Calu3 (cell line): ENCODE measurements at places on chromosomes 13 and 19.

DNA sequence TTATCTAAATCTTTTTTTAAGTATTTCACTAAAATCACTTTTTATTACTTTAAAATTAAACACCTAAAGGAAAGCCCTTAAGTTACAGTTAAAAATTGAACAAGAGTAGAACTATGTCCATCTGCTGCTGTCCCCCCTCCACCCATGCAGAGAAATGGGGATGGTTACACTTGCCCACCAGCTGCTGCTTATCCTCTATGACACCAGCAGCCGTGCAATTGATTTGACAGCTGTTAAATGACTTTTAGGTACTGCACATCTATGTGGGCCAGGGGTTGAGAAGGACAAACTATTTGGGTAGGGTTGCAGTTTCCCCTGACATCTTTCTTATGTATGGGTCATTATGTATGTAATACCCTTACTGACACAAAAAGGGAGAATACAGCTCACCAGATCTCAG is 77.2 kb downstream of the TBC1D4 start:
- no peak for DNase-seq

- DNase-seq: no peak
These were observed 5.9 kb downstream of the CEACAM19 start for GRCh38 chr19:44677019-44677811.

GRCh38 chr19:50190439-50190891 is 13.0 kb upstream of the MYH14 start:
- DNase-seq: peak; percentile 88

- DNase-seq: no peak
These were observed 7.8 kb downstream of the GAS6 start for GRCh38 chr13:113855931-113856715.

DNA sequence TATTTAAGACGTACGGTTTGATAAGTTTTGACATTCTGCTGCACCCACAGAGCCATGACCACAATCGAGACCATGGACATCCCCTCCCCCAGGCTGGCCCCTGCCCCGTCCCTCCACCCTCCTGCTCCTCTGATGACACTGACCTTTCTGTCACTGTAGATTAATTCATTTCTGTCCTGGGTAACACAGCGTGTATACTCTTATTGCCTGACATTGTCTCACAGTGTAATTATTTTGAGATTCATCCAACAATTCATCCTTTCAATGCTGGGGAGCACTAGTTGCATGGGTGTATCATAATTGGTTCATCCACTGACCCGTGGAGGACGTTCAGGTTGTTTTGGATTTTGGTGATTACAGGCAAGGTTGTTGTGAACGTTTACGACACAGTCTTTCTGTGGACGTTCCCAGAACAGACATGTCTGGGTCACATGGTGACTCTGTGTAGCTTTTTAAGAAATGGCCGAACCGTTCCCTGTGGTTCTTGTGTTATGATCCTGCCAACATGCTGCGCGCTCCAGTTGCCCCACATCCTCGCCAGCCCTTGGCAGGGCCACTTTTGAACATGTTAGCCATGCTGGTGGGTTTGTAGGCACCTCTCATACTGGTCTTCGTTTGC is 41.9 kb downstream of the C13orf46 start:
- DNase-seq: no peak

DNA sequence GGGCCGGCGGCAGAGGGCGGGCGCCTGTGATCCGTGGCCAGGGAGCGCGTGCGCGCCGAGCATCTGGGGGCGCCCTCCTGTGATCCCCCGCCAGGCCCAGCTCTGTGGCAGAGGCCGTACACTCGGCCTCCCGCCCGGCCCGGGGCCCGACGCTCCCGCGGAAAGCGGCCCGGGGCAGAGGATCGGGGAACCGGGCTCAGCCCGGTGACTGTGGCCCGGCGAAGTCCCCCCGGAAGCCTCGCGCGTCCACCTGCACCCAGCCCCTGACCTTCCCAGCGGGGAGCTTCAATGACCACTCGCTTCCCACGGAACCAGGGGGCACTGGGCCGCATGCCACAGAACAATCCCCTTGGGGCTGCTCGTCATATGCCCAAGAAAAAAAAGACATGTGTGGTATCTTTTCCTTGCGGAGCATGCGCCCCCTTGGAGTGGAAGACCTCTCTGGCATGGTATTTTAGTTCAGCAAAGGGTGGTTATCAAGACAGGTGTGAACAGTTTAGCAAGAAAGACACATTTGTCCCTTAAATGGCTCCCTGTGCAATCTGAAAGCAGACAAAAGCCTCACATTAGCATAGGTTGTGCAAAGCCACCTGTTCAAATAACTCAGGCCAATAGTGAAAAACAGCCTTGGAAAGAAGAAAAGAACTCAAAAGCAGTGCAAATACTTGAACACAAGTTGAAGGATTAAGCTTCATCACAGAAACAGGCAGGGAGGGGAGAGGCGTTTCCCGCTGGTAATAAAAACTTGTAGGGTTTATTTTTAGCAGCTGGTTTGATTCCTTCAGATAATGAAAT is 290.9 kb upstream of the SOX21 start:
- no peak for DNase-seq

DNA sequence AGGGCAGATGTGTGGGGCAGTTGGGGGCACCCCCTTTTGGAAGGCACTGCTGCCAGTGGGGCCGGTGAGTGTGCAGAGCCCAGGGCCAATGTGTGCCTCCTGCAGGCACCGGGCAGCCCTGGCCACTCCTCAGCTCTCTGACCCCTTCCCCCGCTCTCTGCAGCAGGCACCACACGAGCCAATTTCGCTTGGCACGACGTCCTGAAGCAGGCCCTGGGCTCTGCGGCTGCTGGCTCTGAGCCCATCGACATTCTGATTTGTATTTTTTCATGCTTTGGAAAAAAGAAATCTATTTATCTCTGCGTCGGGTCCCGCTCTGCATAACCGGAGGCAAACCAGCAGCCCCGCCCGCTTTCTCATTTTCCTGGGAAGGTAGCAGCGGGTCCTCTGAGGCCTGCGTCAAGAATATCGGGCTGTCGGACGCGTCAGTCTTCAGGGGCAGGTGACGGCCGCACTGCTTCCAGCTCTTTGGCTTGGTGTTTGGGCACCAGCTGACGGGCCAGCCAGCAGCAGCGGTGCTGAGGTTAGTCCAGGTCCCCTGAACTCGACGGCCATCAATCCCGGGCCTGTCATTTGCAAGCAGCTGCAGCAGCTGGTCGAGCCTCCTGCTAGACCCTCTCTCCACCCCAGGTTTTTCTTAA is 134.3 kb downstream of the KDM4B start:
- DNase-seq: no peak
